Kidney tubule cell (primary cell): ENCODE measurements at places on chromosomes 5 and 9.
A peak's percentile ranks its signal among the peaks of the same experiment; 100 is the strongest.

- no peak for DNase-seq
Measured at GRCh38 chr9:81462801-81463200, 226.5 kb downstream of the TLE1 start.

DNA sequence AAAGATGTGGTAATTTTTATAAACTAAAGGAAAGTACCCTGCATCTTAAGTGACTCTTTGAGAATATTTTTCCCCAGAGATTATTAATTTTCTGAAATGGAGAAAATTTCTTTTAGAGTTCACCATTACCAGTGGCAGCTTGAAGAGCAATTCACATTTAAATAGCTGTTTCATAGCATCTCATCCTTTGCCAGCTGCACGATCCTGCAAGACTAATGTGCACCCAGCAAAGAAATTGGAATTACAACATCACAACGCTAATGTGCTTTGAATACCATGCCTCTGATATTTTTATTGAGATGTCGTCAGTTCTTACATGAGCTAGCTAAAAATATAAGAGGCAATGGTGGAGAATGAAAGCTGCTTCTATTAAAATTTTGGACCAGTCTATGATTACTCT, 423.5 kb downstream of the TAF11L14 start:
- DNase-seq, result no peak

- no peak for DNase-seq
Measured at GRCh38 chr9:36161187-36161586, 8.0 kb upstream of the CCIN start.

DNA sequence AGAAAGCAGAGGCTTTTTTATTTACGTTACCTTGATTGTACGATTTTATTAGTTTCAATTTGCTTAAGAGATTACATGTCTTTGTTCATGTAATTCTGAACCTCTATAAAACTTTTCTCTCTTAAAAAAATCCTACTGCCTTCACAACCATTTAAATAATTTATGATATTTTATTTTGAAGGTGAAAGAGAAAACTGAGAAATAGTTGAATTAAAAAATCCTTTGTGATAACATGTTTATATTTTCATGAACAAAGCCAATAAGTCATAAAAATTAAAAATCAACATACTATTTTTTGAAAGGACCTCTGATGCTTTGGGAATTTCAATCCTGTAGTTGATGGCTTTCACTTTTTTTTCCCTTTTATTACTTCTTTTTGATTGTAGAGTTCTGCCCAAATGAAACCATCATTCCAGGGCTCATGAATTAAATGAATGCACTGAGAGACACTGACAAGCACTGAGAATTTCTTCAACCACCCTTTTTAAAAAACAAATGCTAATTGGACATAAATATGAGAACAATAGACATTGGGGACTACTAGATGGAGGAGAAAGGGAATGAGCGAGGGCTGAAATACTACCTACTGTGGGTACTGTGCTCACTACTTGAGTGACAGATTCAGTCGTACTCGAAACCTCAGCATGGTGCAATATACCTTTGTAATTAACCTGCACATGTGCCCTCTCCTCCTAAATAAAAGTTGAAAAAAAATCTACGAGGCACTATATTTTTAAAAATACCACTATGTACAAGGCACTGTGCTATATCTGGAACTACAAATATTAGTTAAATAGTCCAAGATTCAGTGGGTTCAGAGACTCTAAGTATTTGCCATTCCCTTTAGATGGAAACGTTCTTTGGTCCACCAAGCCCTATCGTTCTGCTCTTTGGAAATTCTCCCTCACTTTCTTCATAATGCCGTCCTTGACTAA, 5.9 kb downstream of the CDKN2A start:
- DNase-seq, result no peak

- DNase-seq, result peak; percentile 42
Measured at GRCh38 chr5:167953151-167953798, 338.2 kb upstream of the WWC1 start.

GRCh38 chr5:56166671-56167385, 66.3 kb downstream of the ANKRD55 start:
- DNase-seq, result no peak

DNA sequence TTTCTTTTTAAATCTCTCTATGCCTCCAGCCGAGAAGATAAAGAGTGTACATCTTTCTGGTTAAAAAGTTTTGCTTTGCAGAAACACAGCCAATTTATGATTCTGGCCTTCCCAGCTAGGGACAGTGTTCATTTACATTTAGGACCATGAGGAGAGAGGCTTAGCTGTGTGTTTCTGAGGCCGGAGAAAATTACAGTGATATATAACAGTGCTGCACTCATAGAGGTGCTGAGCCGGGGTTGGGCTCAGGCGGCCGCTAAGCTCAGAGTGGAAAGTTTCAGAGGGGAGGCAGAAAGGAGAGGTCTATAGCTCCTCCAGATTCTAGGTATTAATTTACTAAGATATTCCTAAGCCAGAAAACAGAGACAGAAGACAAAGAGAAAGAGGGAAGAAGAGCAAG, 37.0 kb upstream of the LCP2 start:
- no peak for DNase-seq

DNA sequence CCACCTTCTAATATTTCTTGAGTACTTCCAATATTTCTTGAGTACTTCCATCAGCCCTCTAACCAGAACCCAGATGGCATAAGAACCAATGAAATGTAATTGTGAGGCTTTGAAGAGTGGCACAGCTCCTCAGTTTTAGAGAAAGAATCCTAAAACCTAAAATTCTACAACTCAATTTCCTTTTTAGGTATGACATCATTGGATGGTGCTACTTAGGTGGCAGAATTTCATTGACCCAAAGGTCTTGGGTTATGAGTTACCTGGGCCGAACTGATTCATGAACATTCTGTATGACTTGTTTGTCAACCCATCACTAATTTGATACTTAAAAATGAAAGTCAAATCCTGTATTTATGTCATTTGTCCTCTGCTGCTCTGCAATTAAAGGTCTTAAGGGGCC, 13.1 kb downstream of the HMGCS1 start:
- DNase-seq, result no peak

DNA sequence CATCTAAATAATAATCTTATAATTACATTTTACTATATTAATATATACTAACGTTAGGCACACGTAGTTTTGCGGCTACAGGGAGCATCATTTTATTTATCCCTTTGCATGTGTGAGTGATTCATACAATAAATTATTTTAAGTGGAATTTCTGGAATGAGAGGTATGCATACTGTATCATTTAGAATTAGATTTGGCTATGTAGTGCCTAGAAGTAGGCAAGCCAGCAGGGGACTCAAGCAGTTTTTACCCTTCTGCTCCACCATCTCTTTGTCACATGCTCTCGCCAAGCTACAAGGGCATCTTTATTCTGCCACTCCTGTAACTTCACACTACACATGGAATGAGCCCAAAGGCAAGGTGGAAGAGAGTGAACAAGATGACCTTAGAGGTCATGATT, 60.8 kb downstream of the MEGF10 start:
- peak; percentile 7 for DNase-seq

DNA sequence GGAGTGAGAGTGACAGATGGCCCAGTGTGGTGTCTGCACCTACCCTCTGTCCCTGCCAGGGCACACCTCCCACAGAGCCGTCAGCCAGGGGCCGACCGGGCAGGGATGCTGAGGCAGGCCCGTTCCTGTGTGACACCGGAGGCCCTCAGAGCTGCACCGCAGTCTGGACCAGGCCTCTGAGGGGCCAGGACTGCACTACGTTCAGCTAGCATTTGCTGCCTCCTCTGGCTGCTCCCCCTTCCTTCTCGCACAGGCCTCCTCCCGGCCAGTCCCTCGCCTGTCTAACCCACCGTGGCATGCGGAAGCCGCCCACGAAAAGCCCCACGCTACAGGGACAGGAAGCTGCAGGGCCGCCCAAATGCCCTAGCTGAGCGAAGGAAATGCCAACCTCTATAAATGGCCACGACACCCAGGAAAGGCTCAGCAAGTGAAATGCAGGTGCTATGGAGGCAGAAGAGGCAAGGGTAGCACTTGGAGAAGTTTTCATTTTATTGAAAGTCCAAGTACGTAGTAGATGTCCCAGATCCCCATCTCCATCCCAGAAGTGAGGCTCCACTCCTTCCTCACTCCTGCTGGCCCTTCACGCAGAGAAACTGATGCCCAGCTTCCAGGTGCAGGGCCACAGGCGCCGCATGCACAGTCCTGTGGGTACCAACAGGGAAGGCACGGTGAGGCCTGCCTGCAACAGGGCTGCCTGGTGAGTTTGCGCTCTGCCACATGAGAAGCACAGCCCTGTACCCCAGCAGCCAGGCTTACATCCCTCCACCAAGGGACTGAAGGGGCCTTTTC, 38.7 kb downstream of the MAPK9 start:
- DNase-seq, result no peak

GRCh38 chr5:40754381-40755092, 1.2 kb downstream of the TTC33 start:
- DNase-seq, result peak; percentile 37

DNA sequence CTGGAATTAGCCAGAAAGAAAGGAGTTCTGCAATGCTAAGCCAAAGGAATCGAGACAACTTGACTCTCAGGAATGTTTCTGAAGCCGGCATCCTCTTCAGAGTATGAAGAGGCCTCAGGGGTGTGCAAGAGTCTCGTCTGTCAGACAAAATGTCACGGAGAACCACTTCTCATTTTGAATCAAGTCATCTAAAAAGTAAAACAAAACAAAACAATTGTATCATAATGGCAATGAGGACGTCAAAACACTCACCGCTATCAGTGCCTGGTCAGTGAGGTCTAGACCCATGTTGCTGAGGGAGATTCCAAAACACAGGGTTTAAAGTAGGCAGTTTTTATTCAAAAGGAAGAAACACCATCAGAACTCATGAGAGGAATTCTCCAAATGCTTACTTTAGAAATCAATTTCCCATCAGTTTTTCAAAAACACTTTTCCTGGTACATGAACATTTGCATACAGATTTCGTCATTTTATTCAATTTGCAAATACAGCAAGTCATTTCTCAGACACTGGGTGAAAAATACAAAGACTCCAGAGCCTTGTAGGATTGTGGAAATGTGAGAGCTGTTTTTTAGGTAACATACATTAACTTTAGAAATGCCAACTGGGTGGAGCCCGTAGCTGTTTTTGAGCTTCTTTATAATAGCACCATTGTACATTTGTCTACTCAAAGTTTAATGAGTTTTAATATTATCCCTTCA, 89.5 kb upstream of the MAP3K1 start:
- no peak for DNase-seq

DNA sequence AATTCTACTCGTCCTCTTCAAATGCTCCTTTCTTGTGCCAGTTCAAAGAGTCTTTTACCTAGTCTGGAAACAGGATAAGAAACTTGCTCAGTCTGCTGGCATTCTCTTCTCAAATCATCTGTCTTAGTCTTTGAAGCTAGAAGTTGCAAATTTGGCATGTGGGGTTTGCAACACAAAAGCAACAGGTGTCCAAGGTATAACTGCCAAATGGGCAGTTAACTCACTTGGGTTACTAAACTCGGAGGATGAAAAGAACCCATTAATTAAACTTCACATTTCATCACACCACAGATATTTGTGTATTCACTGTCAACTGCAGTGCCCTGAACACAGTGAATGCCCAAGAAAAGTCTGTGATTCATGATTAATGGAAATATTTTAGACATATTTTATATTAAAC, 108.0 kb upstream of the TARS1 start:
- no peak for DNase-seq

DNA sequence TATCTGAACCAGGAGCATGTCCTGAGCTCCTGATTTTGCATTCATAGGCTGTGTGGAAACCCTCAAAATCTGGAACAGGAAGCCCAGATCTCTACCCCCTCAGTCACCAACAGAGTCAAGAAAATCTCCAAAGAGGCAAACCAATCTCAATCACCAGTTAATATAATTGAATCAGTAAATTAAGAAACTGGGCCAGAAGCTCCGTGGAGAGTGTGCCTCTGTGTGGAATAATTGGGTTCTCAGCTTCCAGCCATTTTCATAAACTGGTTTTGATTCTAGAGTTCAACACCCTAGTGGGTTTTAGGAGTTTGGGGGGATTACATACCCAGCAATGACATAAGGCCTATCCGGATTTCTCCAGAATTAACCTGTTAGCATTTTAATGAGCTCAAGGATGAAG, 362.9 kb downstream of the IRX2 start:
- DNase-seq, result no peak
